ENCODE measurements at places on chromosomes 2 and 18.

DNA sequence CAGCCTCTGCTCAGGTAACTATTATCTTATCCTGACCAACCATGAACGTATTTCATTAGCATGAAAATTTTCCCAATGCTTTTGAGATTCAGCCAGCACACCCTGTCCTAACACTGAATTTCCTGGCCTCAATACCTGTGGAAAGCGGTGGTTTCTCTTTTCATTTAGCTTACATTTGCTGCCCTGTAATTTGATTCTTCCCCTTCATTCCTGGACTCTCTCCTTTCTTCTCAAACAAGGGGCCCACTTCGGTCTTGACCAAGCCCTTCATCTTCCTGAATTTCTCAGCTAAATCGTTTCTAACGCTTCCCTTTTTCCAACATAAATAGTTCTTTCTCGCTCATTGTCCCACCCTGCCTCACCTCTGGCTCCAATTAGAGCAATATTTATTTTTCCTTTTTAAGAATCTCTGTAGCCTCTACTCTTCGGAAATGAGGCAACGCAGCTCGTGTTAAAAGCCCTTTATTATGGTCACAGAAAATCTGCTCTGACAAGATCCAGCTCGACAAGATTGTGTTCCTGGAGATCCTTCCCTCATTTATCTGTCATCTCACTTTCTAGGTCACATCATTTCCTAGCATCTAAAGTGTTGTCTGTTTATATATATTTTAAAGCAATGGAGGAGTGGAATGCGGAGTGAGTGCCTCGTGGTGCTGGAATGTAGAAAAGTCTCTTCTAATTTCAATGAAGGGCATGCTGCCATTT, 49.5 kb upstream of the BCL11A start:
- no peak for DNase-seq

- no peak for DNase-seq
Observed at GRCh38 chr2:21461754-21462240, 338.0 kb downstream of the TDRD15 start.

DNA sequence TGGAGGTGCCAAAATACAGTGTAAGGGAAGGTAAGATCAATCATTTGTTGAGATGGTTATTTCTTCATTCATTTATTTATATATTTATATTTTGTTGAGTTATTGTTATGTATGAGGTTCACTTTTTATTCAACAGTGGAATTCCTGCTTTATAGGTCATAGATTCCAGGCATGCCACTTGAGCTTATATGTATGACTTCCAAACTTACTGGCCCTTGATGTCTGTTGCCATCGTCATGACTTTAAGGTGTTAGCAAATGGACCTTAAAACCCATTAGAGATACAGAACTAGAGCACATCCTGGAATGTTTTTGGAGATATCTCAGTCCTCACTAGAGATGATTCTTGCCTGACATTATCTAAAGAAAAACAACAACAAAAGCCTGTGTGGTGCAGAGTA, 25.9 kb downstream of the CCDC85A start:
- no peak for DNase-seq

- no peak for DNase-seq
Observed at GRCh38 chr2:158894078-158894477, 74.4 kb upstream of the TANC1 start.

GRCh38 chr2:217121565-217121964, 261.7 kb upstream of the TNP1 start:
- DNase-seq: no peak
